Breast epithelium (tissue), 4 donors: ENCODE measurements at places on chromosomes 2 and 18. TPM values are rescaled to one million over a fixed set of nuclear protein-coding genes. Genes with fewer than 3 reads are reported as not detected.

DNA sequence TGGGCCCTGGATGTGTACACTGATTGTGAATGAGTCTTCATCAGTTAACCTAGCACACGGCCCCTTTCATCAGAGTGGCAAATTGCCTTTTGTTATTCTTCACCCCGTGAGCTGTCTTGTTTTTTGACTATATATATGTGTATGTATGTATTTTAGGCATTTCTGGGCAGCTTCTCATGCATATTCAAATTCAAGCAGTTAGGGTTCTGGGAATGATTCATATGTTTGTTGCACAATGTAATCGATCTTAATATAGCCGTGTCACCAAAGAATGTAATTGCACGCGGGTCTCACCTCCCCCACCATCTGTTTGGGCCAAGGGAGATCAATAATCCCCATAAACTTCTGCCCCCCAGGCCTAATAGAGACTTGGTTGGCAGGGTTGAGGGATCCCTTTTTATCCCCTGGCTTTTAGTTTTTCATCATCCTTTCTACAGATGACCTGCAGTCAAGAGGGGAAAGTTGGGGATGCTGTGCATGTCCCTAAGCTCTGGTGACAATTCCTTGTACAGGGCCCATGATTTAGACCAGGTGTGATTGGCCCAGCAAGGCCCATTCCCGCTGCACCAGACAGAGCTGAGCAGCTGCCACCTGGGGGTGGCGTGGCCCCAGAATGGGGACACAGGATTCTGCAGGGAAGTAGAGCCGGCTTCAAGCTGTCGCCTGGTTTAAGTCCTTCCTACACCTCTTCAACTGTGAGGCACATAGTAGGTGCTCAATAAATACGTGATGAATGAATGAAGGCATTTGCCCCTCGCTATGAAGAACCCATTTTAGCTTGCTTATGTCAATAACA lies 19.2 kb downstream of the KCNF1 start:
- no peak for DNase-seq

DNA sequence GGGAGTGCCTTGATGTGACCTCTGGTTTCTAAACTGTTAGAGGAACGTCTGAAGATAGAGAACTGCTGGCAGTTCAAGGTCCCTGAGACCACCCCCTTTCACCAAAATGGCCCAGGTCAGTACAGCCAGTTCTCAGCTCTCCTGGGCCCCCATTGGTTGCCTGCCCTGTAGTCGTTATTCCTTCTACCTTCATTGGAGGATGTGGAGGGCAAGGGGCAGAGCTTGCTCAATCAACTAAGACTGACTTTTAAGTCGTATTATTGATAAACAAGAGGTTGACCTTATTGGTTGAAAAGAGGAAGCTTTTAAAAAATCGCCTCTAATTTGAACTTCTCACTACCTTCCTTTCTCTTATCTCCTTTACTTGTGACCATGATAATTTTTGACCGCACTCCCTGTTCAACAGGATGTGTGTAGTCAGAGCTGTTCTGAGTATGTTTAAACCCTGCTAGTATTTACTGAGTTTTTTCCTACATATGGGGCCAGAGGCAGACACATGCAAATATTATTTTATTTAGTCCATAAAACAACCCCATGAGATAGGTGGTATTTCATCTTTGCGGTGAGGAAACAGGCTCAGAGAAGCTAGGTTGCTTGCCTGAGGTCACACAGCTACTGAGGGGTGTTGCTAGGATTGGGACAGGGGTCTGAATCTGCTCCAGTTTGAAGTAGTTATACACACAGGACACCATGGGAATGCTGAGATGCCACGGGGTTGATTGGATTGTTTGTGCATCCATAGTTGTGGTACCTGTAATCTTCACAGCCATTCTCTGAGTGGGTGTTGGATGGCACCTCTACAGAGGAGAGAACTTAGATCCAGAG lies 65.9 kb downstream of the TMEM247 start:
- no peak for DNase-seq

Gene NTSR2
- total RNA-seq = 0.32 TPM

DNA sequence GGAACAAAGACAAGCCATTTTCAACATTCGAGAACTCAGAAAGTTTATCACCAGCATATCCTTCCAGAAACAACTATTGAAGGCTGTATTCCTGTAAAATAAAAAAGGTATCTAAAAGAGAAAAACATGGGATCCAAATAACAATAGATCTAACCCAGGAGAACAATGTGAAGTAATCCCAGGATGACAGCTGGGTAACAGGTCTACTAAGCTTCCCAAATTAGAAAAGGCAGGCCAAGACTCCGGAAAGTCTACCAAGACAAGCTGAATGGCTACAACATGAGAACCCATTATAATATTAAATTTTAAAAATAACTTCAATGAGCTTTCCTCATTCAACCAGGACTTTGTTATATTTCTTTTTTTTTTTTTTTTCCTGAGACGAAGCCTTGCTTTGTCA lies 6.5 kb downstream of the PIAS2 start:
- DNase-seq = no peak

Gene POTEJ
- total RNA-seq = not detected

Gene GPR35
- total RNA-seq = 2.6 TPM

- no peak for DNase-seq
Observed at GRCh38 chr2:211802666-211803065, 735.9 kb downstream of the ERBB4 start.

Gene CFAP65
- not detected for total RNA-seq

Gene GREB1
- 83.6 TPM for total RNA-seq

Gene CLEC4F
- total RNA-seq = not detected

GRCh38 chr18:23529604-23530003 lies 26.3 kb downstream of the RMC1 start:
- DNase-seq = no peak

DNA sequence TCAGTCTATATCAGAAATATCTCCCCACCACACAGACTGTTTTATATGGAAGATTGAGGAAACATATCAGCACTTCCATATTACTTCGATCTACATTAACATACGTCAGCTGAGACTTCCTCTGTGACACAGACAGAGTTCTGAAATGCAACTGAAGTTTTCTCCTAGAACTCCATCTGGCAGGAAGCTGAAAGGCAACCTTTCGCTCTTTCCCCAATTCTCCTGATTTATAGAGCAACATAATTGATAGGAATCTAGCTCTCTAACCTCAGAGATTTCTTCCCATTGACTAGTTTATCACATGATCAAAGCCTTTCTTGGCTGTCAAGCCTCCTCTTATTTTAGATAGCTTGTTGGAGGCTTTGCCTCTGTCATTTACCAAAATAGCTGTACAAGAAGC lies 806.7 kb upstream of the CHAC2 start:
- DNase-seq = no peak

DNA sequence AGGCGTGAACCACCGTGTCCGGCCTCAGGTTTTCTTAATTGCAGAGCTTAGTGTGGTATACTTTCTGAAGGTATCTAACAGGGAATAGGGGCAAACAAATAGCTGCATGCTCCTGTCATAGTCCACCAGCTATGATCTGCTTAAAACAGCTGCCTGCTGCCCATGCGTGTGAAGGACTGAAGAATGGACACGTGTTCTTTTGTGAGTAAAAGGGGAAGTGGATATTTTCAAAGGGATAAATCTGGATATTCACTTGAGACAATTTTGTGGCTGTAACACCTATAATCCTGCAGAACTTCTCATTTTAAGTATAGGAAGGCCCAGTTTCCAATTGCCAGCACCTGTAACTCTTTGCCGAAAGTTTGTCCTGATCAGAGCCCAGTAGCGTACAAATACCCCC lies 44.7 kb downstream of the TRPM8 start:
- DNase-seq = no peak

Gene INHBB
- 35.0 TPM for total RNA-seq

Gene INO80C
- 6.7 TPM for total RNA-seq

DNA sequence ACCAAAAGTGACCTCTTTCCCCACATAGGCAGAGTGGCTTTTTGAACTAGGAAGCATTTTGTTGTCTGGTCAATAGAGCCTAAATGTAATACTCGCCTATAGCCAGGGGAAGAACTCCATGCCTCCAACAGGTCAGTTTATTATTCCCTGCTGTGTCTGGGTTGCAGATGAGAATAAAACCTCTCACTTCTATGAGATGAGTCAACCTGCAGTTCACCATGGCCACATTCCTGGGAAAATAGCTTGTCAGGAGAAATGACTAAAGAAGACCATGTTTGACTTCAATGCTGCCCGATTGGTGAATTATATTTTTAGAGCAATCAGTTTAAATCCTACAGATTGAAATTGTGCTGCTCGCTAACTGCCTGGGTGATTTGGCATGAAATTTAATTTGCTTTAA lies 46.7 kb upstream of the LRRTM1 start:
- no peak for DNase-seq

Gene RNF181
- total RNA-seq = 161 TPM

GRCh38 chr2:229401171-229401865 lies 130.2 kb upstream of the PID1 start:
- no peak for DNase-seq
